ENCODE measurements at places on chromosomes 2 and 18. TPM values are rescaled to one million over a fixed set of nuclear protein-coding genes. Genes with fewer than 3 reads are reported as not detected.

The IL1R1 gene
- 1.3 TPM for total RNA-seq

The LIMS3 gene
- not detected for total RNA-seq

GRCh38 chr2:55000341-55000740, 49.9 kb downstream of the RTN4 start:
- no peak for DNase-seq

The ANKRD29 gene
- total RNA-seq: 3.4 TPM

DNA sequence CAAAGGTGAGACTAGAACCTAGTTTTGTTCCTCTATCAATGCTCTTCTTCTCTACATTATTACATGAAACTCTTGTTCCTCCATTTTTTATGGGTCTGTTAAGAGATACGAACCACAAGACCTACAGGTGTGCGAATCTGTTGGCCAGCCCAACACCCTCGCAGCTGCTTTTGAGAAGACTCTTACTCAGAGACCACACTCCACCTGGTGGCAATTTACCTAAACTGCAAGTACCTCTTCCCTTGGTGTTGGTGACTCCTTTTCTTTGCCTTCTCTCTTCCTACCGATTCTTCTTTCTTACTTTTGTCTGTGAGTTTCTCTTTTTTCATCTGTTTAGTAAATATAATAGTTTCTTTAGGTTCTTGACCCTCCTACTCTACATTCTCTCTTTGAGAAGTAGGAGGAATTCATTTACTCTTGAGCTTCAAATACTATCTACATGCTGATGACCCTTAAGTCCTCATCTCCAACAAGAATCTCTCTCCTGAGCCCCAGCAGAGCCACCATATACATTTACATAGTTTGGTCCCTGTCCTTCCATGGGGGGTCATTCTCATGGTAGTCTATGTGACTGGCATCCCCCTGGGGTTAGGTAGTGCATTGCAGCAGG, 81.8 kb upstream of the GAREM1 start:
- DNase-seq: peak; percentile 80

GRCh38 chr2:197515739-197516392, at the start of gene MOB4:
TSS of gene MOB4 (plus strand) at chr2:197516066. CDS start at chr2:197516087, 21 bp downstream.
- peak; percentile 92 for DNase-seq

- DNase-seq: no peak
Measured at GRCh38 chr2:148888003-148888501, 13.0 kb downstream of the KIF5C start.

The PRSS56 gene
- total RNA-seq: not detected

- no peak for DNase-seq
Measured at GRCh38 chr2:5690286-5690685, 1.9 kb upstream of the SOX11 start.
